ENCODE measurements at places on chromosomes 12 and 14. TPM values are rescaled to one million over a fixed set of nuclear protein-coding genes. Genes with fewer than 3 reads are reported as not detected.

Gene R3HDM2
- 59.0 TPM for total RNA-seq

Gene PDZRN4
- not detected for total RNA-seq

Gene NEUROD4
- total RNA-seq, result not detected

Gene KRT78
- total RNA-seq, result not detected

Gene TMEM179
- total RNA-seq, result not detected

DNA sequence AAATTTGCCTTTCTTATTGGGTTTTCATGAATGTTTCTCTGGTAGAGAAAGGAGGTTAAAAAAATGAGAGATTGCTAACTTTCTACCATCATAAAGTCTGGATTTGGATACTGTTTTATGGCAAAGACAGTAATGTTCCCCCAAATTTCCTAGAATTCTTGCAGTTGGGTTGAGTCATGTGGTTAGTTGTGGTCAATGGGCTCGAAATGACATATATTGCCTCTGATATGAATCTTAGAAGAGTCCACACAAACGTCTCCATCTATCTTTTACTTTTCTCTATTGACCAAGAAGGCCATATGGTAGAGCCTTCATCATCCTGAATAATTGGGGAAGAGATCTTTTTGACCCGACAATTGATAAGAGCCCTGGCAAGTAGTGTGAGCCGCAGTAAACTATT, 119.5 kb upstream of the PMCH start:
- DNase-seq, result no peak

DNA sequence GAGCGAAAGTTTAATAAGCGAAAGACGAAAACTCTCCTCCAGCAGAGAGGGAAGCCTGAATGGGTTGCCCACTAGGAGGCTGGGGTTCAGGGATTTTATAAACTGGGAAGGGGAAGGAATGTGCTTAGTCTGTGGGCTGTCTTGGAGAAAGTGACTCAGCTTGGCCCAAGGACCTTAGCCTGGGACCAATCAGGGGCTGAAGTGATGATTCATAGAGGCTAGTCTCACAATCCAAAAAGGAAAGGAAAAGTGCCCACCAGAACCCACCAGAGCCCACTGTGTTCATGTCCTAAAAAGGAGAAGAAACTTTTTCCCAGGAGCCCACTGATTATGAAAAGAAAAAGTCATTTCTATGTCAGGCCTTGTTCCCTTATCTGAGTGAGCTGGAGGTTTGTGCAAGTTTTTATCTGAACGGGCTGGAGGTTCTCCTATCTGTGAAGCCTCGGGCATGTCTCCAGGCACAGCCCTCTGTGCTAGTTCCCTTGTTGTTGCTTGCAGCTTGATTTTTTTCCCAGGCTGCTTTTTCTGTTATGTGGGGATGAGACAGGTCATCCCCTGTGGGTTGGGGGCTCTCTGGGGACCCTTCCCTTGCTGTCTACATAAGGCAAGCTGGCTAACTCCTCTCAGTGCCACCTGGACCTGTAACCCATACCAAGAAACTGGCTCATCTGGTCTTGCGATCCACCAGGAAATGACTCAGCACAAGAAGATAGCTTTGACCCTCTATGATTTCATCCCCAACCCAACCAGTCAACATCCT, 8.3 kb upstream of the GOLGA5 start:
- DNase-seq, result no peak

DNA sequence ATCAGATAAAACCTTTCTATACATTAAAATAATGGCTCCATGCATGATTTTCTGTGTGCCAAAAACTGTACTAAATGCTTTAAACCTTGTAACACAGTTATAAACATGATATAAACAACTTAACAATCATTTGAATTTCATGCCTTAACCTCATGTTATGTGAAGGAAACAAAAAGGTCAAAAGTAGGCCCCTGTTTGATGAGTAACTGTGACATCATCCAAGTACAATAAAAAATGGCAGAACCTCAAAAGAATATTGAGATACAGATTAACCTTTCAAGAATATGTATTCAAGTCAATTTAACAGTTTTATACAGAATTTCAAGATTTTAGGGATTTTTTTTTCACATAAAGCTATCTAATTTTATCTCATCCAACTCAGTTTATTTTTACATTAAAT, 310.7 kb upstream of the DCN start:
- DNase-seq, result no peak

- DNase-seq, result no peak
These were observed 107.5 kb downstream of the DAAM1 start for GRCh38 chr14:59295951-59296350.

- no peak for DNase-seq
These were observed 4.9 kb downstream of the KLRC1 start for GRCh38 chr12:10448236-10448635.

DNA sequence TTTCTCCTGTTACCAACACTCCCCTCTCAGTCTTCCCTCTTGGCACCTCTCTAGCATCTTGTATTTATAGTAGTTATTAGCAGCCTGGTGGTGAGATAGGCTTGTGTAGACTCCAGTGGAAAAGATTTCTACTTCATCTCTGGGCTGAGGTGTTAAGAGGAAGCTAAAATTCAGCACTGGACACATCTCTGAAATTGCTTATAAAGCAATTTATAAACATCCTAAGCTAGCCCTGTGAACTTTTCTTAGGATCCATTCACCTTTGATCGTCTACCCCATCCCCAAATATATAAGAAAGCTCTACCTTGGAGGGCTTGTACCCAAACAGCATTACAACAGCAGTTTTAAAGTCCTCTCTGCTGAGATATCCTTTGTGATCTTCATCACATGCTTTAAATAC, 928 bp downstream of the EFCAB11 start:
- DNase-seq, result no peak

- no peak for DNase-seq
These were observed 442 bp downstream of the ERG28 start for GRCh38 chr14:75660238-75660629.

DNA sequence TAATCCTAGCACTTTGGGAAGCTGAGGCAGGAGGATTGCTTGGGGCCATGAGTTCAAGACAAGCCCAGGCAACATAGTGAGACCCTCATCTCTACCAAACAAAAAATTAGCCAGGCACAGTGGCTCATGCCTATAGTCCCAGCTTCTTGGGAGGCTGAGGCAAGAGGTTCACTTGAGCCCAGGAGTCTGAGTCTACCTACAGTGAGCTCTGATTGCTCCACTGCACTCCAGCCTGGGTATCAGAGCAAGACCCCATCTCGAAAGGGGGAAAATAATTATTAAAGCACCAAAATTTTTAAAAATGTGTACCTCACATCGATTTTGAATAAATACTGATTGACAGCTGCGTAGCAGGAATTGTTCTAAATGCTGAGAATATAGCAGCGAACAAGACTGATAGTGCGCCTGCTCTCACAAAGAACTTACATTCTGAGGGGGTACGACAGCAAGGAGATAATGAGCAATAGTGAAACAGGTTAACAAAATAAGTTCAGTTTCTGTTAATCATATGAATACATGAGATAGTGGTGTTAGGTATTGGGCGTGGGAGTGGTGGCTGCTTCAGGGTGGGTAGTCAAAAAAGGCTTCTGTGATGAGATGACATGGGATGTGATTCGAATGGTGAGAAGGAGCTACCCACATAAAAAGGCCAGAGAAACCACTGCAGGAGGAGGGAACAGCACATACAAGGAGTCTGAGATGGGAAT, 19.6 kb downstream of the HCFC2 start:
- no peak for DNase-seq

- DNase-seq, result no peak
These were observed 282.4 kb downstream of the ZFP36L1 start for GRCh38 chr14:68510201-68511128.

- DNase-seq, result no peak
These were observed 56.7 kb downstream of the FAM222A start for GRCh38 chr12:109770104-109770860.

GRCh38 chr14:100537446-100538350, 49.5 kb downstream of the BEGAIN start:
- no peak for DNase-seq

DNA sequence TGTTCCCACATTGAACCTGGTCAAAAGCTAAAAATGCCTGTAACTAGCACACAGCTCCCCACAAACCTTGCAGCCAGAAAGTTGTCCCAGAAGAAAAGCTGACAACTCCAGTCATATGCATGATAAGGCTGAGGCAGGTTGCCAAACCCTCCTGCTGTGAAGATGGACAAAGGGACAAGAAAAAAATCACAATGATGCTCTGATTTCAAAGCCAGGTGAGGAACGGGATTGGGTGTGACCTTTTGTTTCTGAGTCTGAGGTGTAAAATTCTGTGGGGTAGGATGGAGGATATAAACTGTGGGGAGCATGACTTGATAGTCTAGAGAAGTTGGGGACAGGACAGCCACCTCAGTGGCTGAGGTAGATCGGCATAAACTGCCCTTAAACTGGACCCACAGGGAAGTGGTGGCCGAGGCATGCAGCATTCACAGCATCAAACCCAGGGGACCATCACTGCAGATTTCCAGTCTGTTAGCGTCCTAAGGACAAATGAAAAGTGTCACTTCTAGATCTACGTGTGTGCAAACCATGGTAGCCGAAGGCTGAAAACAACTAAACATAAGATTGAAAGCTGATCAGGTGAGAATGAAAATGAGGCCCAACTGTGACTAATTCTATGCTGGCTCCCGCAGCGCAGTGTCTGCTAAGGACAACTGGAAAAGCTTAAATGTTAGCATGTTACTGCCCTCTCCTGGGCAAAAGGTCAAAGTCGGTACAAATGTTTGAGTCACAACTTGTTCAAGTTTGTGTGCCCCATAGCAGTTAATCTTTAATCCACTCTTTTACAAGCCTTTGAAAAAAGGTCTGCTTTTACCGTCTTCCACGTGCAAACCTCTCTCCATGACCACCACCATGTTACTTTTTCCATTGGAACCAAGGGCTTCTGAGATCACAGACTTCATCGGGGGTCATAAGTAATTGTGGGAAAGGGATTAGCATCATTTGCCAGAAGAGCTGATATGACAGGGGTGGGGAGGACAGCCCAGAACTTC, 39.8 kb downstream of the GRIN2B start:
- DNase-seq, result no peak

GRCh38 chr12:106113446-106113823, 25.3 kb downstream of the NUAK1 start:
- no peak for DNase-seq

DNA sequence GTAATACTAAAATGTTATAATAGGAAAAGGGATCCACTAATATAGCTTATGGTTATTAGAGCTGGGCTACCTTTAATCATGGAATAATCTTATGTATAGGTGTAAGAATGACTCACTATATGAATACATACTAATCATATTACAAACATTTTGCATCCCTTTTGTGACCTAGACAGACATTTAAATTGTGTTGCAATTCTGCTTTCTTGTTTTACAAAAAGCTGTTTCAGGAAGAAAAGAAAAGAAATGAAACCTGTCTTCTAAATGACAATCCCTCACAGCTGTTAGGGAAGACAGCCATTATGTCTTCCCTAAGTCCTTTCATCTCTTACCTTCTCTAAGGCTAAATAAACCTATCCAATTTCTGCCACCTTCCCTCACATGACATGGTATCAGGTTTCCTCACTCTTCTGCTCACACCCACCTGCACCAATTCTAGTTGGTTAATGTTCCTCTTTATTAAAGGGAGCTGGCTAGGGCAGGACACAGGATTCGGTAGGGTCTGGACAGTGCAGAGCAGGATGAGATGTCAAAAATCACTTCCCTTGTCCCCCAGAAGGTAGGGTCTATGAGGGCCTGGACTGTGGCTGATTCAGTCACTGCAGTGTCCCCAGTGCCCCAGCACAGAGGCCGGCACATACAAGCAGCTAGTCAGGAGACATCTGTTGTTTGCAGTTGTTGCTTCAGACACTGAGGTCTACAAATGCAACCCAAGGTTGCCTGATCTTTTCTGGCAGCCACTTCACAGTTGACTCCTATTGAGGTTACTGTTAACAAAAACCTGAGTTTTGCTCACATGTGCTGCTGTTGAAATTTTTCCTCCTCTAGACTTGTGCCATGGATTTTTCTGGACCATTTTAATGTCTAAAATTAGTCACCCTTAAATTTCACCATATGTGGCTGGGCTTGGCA, 3.7 kb downstream of the DHRS7 start:
- DNase-seq, result no peak

- no peak for DNase-seq
These were observed 47.4 kb downstream of the TPCN1 start for GRCh38 chr12:113268621-113269020.

- DNase-seq, result no peak
These were observed 55.1 kb downstream of the LRRC74A start for GRCh38 chr14:76881348-76881747.

DNA sequence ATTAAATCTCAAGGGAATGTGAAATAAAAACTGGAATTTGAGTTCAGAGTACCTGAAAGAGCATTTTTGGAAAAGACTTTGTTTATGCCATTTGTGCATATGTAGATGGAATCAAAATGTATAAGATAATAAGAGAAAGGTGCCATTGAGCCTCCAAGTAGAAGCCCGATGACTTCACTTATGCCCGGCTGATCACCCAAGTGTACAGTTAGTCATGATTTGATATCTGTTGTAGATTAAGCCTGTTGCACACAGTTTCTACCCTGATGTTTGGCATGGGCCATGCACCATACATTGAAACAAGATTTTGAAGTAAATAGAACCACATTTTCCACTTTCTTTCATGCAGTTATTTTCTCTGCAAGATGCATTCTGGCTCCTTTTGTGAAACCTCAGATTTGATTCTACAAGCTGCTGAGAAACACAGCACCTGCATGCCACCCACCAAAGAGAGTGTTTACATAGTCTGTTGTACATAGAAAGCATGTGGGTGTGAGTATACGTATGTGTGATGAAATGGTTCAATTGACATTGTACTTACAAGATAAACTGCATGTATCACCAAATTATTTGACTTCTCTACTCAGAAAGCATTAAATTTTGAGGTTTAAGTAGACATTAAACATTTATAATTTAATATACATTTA, 772.5 kb downstream of the DIO2 start:
- no peak for DNase-seq

- no peak for DNase-seq
These were observed 2.5 kb downstream of the CHGA start for GRCh38 chr14:92925446-92925845.

GRCh38 chr12:1918884-1919236, 408 bp upstream of the CACNA2D4 start:
- DNase-seq, result peak; percentile 6

- DNase-seq, result no peak
These were observed 101.5 kb downstream of the BMP4 start for GRCh38 chr14:53855127-53855526.

DNA sequence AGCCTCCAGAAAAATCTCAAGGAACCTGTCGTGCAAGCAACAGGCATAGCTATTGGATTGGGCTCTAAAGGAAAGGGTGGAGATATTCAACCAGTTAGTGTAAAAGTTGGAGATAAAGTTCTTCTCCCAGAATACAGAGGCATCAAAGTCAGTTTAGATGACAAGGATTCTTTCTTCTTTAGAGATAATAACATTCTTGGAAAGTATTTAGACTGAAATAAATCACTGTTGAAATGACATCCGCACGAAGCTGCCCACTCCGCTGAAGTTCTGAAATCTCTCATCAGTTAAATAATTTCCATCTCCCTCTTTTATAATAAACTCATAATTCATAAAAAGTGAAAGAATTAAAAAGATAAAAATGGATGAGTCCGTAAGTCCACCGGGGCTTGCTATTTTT, 1354.9 kb upstream of the TMEM132C start:
- no peak for DNase-seq

DNA sequence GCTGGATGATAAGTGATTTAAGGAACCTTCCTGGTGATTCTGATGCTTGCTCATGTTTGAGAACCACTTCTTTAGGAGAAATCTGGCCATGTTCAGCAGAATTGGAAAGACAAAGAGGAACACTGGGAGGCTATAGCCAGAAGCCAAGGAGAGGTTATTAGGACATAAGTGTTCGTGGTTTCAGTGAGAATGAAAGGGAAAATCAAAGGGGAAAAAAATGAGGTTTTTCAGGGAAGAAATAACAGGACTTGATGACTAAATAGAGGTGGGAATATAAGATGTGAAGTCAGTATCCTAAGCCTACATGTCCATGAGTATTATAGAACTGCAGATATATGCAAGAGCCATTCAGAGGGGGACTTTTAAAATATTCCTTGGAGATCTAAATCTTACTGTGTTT, 95.6 kb downstream of the DAAM1 start:
- no peak for DNase-seq

Data from activated CD8-positive, alpha-beta T cell treated with anti-CD3 and anti-CD28 coated beads, Interleukin-2, amount 10 ng/mL, durations not matched to agents 7 days and 5 days (primary cell).